ENCODE measurements at places on chromosomes 16 and 17.

- no peak for DNase-seq
Observed at GRCh38 chr17:1452836-1453235, 3.2 kb downstream of the CRK start.

DNA sequence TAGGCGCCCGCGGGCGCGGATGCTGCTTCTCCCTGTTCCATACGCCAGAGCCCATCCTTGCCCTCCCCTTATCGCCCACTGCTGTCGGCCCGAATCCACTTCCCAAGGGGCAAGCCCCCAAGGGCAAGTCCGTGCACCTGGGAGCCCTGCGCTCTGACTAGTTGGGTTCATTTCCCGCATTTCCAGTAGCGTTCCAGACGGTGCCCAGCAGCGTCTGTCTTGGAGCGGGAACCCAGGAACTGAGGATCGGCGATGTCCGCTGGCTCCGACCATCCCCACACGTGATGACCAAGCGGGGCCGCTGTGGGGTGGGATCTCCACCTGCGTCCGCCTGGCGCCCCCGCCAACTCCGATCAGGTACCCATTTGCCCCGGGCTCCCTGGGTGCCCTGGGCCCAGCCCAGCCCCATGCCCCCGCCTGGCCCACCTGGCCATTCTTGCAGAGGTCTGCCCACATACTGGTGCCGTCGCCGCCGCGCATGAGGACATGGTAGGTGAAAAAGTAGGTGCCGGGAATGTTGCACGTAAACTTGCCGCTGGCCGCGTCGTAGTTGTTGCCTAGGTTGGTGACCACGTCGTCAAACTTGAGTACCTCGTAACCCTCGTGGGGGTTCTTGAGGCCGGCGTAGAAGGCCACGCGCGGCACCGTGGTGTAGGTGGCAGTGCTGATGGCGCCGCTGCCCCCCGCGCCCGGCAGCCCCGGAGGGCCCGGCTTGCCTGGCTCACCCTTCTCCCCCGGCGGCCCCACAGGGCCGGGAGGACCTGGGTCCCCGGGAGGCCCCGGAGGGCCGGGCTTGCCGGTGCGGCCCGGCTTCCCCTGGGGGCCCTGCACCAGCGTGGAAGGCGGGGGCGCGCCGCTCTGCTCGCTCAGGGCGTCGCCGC, 837 bp downstream of the C1QL1 start:
- peak; percentile 34 for DNase-seq

- DNase-seq, result no peak
Observed at GRCh38 chr17:42214156-42214555, 19.9 kb upstream of the GHDC start.

DNA sequence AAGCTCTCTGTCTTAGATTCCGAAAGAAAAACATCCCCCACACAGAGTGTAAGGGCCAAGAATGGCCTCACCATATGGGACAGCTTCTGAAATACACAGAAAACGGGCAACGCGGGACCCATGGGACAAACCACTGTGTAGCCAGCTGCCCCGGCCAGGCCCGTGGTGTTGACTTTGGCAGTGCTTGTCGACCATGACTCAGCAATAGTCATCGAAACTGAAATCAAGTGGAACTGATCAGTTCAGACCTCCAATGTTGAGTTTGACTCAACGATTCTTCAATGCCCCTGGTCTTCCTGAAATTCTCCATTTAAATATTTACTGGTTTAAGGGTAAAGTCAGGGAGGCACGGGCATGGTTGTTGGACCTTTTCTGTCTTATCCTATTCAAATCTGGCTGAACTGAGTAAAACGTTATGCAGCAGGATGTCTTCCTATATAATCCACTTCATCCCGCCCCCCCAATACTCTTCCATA, 27.5 kb downstream of the ZFHX3 start:
- DNase-seq, result no peak

GRCh38 chr16:71467810-71468209, 5.8 kb upstream of the ZNF23 start:
- peak; percentile 85 for DNase-seq

DNA sequence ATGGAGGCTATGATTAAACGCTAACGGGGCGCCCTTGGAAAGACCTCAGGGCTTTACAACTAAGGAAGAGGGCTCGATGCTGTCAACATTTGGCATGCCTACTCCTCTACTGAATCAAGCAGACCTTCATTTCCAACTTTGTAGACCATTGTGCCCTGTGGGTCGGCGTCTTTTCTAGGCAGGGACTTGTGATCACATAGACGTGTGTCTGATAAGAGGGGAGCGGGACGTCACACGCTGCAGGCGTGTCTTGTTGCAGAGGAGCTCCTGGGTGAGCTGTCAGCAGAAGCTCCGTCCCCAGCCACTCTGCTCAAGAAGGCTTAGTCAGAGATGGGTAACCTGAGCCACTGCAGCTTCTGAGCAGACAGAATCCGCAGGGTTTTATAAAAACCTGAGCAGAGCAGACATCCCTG, 2.8 kb downstream of the MAPK8IP3 start:
- DNase-seq, result no peak

GRCh38 chr17:37662353-37662752, 19.1 kb upstream of the DDX52 start:
- DNase-seq, result peak; percentile 47

GRCh38 chr17:69236464-69236863, 7.8 kb upstream of the ABCA10 start:
- no peak for DNase-seq

DNA sequence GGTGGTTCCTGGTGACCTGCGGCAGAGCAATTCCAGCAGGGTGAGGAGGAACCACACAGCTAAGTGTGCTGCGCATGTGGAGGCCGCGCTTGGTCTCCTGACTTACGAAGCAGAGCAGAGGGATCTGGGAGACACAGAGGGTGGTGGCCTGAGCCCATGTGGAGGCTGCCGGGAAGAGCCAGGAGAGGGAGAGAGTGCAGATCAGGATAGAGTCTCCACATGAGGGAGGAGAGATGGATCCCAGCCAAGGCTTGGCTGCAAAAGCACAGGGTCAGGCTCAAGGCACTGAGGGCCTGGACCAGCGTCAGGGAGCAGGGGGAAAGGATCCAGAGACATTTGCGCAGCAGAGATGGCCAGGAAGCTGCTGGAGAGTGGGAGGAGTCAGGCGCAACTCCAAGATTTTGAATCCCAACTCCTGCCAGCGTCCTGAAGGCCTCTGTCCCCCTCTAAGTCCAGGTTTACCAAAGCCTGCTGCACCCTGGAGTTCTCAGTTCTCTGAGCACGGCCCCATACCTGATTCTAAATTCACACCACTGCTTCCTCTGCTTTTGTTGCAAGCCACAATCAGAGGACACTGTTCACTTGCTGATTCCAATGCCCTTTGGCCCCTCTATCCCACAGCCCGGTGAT, 11.3 kb upstream of the MLLT6 start:
- no peak for DNase-seq

Data from neural progenitor cell (in vitro differentiated cells).